Activated effector memory CD4-positive, alpha-beta T cell treated with anti-CD3 and anti-CD28 coated beads, Interleukin-2, amount 50 U/mL, for 16 hours (primary cell): ENCODE measurements at places on chromosomes 12 and 14.

- no peak for DNase-seq
These were observed 31.0 kb upstream of the GRIP1 start for GRCh38 chr12:66709893-66710292.

DNA sequence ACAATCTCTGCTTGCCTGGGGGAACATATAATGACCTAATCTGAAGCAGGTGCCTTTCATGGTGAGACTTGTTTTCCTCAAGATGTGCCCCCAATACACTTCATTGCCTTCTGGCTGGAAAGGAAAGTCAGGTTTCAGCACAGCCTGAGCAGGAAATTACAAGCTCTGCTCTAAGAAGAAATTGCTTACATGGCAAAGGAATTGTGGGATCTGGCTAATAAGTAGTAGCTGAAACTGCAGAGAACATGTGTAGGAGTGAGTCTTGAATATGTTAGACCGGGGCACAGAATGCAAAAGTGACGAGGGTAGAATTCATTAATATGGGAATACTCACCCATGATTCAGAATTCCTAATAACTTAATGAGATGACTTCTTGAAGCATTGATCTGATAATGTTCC is 6.3 kb upstream of the CFAP54 start:
- no peak for DNase-seq

- DNase-seq, result no peak
These were observed 91.9 kb downstream of the SLC8A3 start for GRCh38 chr14:70096866-70097265.

GRCh38 chr14:52059649-52060048 is 9.2 kb downstream of the NID2 start:
- no peak for DNase-seq

DNA sequence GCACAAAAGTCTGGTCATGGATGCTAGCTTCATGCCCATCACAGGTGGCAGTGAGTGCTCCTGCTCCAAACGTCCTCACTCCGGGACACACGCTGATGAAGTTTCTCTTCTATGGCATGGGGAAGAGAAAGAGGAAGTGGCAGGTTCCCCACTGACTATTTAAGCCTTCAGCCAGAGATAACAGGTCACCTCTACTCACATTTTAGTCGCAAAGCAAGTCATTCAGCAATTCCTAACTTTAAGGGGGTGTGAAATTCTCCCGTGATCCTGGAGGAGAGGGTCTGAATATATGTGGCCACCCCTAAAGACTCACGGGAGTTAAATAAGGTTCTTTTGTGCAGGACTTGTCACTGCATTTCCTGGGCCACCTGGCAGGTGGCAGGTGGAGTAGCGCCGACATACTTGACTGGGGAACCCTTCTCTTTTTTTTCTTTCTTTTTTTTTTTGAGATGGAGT is 18.8 kb upstream of the RCOR1 start:
- no peak for DNase-seq

DNA sequence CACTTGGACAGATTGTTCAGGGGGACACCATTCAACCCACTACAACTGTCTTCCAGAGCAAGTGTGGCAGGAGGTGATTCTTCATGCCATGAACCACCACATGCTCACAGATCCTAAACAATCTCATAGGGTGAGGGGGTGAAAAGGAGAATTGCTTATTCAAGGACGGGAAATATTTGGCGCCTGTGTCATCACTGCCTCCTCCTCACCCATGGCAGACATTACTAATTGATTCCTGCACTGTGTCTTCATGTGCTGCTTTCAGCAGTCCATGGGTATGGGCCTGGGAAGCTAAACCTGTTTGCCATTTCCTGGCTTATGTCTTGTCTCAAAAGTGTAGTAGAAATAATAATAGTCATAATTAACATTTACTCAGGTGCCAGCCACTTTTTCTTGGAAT is 31.3 kb downstream of the MMAB start:
- DNase-seq, result no peak

GRCh38 chr12:14643251-14643650 is 53.1 kb downstream of the GUCY2C start:
- DNase-seq, result no peak

DNA sequence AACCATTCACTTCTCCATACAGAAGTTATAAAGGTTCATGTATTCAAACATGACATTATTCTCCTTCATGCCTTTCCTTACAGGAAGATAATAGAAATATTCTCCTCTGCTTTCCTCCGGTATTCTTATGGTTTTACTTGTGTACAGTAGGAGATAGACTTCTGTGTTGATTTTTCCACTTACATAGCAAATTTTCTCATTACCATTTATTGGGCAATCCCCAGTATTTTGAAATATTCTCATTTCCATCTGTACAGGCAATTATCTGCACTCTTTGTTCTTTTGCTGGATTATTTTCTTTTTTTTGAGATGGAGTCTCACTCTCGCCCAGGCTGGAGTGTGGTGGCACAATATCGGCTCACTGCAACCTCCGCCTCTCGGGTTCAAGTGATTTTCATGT is 11.0 kb downstream of the PXMP2 start:
- no peak for DNase-seq

- DNase-seq, result no peak
These were observed 338.7 kb downstream of the ACSS3 start for GRCh38 chr12:81416571-81416970.

GRCh38 chr12:13148485-13148847 is 45.0 kb upstream of the GSG1 start:
- DNase-seq, result no peak

- no peak for DNase-seq
These were observed 53.8 kb upstream of the CCDC175 start for GRCh38 chr14:59630288-59630963.

- DNase-seq, result no peak
These were observed 235.1 kb downstream of the NRXN3 start for GRCh38 chr14:78405079-78405856.

GRCh38 chr12:119780786-119781434 is 96.2 kb downstream of the CIT start:
- DNase-seq, result no peak

DNA sequence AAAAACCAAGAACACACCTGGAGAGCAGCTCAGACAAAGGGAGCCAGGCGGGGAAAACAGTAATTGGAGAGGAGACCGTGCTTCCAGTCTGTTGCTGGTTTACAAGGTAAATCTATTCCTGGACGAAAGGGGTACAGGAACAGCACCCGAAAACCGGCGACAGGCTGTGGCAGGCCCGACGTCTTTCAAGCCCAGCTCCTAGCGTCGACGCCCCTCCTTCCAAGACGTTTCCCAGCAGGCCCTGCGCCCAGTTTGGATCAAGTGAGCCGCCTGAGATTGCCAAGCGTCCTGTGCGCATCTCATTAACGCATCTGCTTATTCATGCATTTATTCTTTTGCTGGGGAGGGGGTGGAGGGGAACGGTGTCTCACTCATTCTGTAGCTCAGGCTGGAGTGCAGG is 1.4 kb downstream of the C12orf56 start:
- DNase-seq, result no peak

DNA sequence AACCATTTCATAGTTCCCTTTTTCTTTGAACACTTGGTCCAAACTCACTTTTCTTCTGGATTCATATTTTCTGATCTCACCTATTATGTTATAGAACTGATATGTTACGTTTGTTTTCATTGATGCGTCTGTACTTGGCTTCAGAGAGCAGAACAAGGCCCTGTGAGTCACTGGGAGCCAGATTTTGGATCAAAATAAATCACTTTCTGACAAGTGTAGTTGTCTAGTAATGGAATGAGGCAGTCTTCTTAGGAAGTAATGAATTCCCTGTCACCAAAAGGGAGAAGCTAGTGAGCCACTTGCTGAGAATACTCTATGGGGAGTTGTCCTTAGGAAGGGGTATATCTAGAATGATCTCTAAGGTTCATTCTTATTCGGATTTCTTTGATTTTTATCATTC is 10.2 kb downstream of the BICD1 start:
- DNase-seq, result no peak

DNA sequence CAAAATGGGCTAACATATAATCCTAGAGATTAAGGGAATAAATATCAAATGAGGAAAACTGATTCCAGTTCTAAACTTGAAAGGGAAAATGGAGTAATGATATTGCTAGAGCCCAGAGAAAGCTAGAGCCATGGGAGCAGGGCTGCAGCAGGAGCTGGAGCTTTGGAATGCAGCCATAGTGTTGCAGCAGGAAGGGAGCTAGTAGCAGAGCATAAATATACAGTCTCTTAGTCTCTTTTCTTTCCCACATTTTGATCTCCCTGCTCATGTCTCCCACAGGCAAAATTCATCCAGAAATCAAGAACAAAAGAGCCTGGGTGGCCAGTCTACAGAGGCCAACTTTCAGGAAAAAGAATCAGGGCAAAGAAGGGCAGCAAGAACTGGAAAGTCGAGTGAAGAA is 253.7 kb downstream of the ATXN7L3B start:
- no peak for DNase-seq

GRCh38 chr12:52856787-52857186 is 8.0 kb upstream of the KRT78 start:
- DNase-seq, result no peak

- peak; percentile 81 for DNase-seq
These were observed 830 bp downstream of the PPP4R3A start for GRCh38 chr14:91509083-91509877.

- DNase-seq, result no peak
These were observed 916 bp upstream of the CHPT1 start for GRCh38 chr12:101696251-101697196.

DNA sequence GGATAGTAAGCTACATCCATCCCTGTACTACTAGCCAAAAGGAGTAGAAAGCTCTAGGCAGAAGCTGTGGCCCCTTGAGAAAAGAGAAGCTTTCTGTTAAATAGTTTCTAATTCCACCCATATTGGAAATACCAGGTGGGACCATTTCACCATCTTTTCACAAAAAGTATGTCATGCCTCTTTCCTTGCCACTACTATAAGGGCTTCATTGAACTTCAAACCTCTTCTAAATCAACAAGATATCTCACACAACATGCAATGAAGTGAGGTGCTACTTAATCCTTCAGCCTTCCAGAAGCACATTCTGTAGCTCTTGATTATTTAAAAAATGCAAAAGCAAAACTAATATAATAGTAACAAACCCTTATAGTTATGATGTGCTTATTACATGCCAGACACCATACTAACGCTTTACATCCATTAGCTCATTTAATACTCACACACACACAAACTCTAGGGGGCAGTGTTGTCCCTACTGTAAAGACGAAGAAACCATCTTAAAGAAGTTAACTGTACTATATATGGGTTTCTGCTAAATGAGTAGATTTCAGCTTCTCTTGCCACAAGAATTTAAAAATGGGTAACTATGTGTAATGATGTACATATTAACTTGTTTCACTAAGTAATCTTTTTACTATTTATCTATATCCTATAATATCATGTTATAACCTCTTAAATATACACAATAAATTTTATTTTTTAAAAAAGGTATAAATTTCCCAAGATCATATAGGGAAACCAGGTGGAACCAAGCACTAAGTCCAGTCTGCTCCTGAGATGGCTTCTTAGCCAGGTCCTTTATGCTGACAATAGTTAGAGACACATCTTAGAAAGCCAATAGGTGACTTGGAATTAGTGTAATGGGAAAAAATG is 124.4 kb downstream of the RPS29 start:
- DNase-seq, result peak; percentile 65

DNA sequence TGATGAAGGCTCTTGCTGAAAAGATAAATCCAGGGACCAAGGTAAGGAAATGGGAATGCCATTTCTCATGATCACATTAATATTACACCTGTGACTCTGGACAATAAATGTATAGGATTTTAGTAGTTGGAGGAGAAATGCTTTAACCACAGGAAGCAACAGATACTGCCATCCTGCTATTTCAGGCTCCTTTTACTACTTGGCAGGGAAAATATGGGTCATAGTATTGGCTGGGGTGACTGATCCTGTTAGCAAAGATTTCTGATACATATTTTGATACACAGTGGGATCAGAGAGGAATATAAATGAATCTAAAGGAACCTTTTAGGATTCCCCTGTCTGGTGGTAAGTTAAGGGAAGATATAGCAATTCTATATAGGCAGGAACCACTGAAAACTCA is 115.0 kb downstream of the IGF1 start:
- DNase-seq, result no peak

DNA sequence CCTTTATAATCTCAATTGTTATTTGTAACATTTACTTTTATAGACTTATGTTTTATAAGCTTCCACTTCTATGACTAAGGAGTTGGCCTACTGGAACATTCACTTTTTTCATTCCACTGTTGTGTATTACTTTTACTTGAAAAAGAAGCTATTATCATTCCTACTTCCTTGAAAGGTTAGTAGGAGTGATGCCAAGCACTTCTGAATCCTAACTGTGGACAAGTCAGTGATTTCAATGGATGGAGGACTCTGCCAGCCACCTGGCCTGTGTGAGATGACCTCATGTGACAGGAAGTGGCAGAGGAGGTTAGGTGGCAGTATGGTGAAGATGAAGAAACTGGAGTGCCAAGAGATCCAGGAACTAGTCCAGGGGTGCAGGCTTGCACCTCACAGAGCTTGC is 46.0 kb downstream of the TECPR2 start:
- DNase-seq, result no peak

DNA sequence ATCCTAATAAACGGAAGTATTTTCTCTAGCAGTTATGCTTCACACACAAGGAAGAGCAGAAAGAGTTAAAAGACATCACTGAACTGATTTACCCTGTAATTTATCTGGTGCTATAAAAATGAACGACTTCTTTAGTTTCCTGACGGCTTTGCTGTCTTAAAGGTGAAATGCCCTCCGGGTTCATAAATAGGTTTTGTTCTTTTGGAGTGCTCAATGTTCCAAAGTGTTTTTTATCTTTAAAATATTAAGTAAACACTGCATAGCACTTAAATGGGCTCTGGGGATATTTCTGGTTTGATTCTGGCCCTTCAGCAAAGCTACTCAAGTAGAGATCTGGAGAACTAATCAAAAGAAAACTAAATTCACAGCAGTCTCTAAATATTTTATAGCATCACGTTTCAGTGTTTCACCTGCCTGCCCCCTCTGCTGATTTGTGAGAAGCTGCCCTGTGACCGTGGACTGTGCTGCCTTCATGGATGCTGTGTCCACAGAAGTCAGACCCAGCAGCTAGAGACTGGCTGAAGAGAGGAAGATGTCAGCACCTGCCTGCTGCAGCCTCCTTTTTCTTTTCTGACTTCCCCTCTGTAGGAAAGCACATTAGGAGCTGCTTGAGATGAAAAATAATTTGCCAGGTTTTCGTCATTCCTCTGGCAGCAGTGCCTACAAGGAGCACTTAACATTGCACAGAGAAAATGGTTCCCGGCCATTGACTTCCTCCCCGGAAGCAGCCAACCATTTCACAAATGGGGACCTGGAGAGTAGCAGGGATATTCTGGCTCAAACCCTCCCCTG is 205.1 kb upstream of the FSCB start:
- DNase-seq, result no peak

DNA sequence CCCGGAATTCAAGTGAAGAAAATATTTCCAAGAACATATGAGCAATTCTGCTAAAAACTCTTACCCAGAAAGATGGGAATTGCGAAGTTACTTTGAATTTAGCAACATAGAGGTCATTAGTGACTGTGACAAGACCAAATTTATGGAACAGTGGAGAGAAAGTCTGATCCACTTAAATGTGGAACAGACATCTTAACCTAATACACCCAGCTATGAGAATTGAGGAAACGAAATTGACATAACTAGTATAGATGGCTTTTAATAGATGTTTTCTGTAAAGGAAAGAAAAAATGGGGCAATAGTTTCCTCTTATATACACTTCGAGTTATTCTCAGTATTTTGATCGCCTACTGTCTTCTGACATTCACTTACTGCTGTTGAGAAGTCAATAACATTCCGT is 4.6 kb downstream of the OVCH1 start:
- no peak for DNase-seq
